COLO829 (cell line): ENCODE measurements at places on chromosomes 7 and 10.
A peak's percentile ranks its signal among the peaks of the same experiment; 100 is the strongest.

DNA sequence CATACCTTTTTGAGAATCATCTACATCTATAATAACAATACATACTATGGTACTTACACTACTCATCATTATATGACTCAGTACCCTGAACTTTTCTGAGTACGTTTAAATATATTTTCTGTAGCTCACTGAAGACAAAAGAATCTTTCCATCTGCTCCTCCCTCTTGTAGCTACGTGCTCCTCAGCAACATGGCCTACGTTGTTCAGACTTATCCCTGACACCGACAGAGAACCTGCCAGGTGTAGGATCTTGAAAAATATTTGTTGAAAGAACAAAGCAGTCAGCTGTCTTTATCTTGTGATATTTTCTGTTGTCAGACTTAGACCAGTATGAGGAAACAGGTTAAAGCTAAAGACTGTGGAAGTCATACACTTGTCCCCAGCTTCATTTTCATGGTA is 356.0 kb upstream of the MYO3A start:
- DNase-seq, result no peak

DNA sequence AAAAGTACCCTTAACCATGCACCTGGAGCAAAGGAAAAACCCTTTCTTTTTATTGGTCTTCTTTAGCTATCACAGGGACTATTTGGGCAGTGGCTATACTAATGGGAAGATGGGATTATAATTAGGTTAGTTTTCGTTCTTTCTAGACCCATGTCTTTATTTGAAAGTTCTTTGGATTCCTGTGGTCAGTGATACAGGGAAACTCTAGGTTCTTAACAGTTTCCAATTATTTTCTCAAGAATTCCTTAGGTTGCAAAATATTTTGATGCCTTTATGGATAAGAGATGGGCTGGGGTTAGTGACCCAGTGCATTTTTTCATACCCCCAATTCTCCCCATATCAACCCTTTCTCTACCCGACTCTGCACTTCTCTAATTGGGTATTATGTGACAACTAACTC is 49.0 kb downstream of the ADD3 start:
- DNase-seq, result no peak

DNA sequence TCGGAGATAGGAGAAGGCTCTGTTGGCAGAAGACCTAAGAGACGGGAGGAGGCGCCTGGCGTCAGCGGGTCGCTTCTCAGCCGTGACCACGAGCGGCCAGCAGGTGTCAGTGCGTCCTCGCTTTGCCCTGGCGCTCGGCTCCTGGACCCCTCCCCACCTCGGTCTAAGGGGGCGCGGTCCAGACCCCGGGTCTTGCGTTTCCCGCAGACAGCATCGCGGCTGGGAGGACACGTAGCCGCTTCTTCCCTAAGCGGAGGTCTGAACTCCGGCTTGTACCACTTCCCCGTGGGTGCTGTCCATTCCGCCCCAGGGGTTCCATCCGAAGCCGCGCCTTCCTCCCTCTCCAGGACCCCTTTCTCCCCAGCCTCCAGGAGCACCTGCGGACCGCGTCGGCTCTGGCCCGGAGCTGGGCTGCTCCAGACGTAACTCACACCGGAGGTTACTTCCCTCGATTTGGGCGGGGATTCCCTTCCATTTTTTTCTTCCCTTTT is 593 bp upstream of the ADRA2A start:
- DNase-seq, result peak; percentile 40

- no peak for DNase-seq
Measured at GRCh38 chr7:15828881-15829280, 142.4 kb upstream of the MEOX2 start.

GRCh38 chr10:100653957-100654781 is 91.2 kb upstream of the PAX2 start:
- no peak for DNase-seq

- no peak for DNase-seq
Measured at GRCh38 chr7:19991936-19992335, 218.5 kb upstream of the TMEM196 start.

- no peak for DNase-seq
Measured at GRCh38 chr10:91896212-91896756, 13.0 kb downstream of the FGFBP3 start.

DNA sequence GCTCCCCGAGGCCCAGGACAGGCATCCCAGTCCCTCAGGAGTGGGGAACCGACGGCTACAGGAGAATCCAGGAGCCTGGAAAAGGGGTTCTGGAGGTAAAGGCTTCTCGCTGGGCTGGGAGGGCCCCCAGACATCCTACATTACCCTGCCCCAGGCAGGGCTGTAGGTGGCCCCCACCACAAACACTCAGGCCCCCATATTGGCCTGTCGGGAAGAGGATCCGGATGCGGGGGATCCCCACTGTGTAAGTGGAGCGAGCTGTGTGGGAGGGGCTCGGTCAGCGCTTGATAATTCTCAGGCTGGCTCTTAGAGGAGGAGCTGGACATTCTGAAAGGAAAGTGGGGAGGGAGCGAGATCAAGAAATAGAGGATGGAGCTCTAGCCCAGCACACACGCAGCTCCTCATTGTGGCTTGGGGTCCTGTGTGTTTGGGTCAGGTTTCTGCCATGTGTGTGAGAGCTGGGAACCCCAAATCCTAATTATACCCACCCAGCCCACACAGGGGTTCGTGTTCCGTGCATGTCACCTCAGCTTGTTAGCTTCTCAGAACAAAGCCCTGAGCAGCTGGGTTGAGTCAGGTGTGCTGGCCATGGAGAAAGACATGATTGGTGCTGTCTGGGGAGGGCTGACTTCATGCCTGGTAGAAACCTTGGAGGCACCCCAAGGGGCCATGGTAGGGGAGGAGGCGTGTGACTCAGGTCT is 49.4 kb downstream of the ZNF467 start:
- no peak for DNase-seq

- DNase-seq, result peak; percentile 38
Measured at GRCh38 chr7:140342727-140343514, 55.4 kb downstream of the SLC37A3 start.

DNA sequence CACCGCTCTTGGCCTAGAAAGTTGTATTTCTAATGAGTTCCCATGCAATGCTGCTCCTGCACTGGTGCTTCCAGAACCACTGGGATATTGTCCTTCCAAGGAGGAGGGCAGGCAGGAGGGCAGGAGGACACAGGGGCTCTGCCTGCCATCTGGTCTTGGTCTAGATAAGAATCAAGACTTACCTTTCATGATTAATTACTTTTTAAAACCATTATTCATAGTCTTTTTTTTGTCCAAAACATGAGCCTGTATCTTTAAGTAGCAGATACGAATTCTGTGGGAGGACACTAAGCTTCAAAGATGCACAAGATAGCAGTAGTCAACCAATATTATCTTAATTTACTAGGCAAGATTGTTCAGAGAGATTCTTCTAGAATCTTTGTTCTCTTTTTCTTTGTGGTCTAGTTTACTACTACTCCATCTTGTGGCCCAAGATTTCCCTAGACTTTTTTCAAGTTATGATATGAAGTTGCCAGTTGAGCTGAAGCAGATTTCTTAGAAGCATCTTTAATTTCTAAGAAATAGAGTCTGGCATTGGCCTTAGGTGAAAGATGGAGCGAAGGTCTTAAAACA is 57.6 kb downstream of the RBM33 start:
- DNase-seq, result no peak

- no peak for DNase-seq
Measured at GRCh38 chr7:132901241-132901640, 180.6 kb downstream of the CHCHD3 start.

DNA sequence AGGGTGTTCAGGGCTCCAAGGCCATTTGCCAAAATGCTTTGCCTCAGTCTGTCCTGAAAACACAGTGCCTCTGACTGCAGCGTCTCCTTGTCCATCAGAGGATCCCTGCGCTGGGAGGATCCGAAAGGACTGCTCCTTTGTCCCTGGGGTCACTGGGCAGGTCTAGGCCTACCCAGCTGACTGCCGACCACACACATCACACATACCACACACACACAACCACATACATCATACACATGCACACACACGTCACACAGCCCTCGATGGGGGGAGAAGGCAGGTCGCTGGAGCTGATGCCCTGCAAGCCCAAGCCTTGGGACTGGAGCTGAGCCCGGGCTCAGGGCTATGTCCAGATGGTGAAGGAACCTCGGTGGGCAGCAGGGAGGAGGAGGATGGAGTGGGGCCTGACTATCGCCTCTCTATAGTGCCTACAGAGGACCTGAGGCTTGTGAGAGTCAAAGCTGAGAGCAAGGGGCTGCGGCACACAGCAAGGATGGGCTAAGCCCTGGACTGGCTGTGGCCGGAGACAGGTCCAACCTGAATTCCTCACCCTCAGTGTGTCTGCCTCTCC is 29.1 kb downstream of the GPRIN2 start:
- no peak for DNase-seq

GRCh38 chr10:102814453-102814871 is 22.8 kb downstream of the CYP17A1 start:
- no peak for DNase-seq

DNA sequence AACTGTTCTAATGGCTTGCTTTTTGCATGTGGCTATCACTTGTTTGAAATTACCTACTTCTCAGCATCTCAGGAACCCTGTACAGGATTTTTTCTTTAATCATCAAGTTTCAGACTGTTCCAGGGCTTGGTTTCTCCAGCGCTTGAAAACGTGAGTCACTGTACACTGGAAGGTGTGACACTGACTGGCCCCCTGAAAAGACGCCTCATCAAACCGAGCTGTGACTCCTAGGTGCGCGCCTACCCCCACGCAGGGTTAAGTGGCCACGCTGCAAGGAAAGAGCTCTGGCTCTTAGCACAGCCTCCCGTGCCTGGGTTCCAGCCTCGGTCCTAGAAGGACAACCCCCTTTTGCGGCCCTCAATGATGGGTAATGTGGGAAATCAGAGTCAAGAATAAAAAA is 81.0 kb downstream of the EBF3 start:
- no peak for DNase-seq

GRCh38 chr10:69088471-69088769 is 517 bp downstream of the SRGN start:
- DNase-seq, result no peak

DNA sequence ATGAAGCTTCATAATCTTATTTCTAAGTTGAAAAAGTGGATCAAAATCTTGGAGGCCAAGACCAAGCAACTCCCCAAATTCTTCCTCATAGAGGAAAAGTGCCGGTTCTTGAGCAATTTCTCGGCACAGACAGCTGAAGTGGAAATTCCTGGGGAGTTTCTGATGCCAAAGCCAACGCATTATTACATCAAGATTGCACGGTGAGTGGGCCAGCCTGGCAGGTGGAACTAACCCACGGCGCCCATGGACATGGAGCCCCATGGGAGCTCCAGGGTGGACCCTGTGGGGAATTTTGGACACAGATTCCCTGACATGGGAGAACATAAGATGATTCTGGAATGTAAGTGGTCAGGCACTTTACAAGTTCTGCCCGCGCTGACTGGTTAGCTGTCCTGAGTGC is 125.9 kb downstream of the TRRAP start:
- no peak for DNase-seq

GRCh38 chr10:60853637-60854036 is 75.4 kb downstream of the CDK1 start:
- no peak for DNase-seq

DNA sequence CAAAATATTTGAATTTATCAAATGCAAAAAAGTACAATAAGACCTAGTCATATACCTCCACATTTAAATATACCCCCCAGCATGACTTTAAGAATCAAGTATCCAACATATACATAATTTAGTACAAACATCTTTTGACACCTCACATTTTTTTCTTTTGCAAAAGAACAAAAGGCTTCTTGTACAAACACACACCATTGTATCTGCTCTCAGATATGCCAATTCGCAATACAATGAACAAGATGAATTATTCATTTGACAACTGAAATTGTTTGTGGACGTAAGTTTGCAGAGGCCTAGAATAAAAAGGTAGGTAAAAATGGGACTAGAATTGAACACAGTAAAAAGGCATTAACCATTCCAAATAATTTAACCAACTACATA is 154.4 kb downstream of the CACNA2D1 start:
- no peak for DNase-seq

GRCh38 chr10:96280859-96281258 is 9.5 kb upstream of the BLNK start:
- no peak for DNase-seq

DNA sequence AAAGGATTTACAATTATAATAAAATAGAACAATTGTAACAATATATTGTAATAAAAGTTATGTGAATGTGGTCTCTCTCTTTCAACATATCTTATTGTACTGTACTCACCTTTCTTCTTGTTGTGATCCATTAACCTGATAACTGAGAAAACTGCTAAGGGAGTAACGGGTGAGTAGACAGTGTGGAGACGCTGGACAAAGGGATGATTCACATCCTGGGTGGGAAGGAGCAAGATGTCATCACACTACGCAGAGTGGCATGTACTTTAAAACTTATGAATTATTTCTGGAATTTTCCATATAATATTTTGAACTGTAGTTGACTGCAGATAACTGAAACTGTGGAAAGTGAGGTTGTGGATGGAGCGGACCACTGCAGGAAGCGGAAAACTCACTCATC is 91.2 kb upstream of the PLPP4 start:
- no peak for DNase-seq

GRCh38 chr7:127862525-127862924 is 168.7 kb downstream of the LRRC4 start:
- DNase-seq, result no peak

DNA sequence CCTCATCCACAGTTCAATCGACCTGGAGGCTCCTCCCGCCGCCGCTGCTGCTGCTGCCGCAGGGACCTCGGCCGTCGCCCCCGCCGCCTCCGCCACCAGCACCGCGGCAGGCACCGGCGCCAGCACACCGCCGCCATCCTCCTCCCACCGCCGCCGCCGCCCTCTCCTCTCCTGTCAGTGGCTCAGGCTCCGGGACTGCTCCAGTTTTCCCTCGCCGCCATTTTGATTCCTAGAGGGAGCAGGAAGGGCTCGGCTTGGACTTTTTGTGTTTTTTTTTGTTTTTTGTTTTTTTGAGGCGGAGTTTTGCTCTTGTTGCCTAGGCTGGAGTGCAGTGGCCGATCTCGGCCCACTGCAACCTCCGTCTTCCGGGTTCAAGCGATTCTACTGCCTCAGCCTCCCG is 3.0 kb upstream of the MCM10 start:
- no peak for DNase-seq

GRCh38 chr7:119660080-119660479 is 612.9 kb upstream of the KCND2 start:
- DNase-seq, result no peak

DNA sequence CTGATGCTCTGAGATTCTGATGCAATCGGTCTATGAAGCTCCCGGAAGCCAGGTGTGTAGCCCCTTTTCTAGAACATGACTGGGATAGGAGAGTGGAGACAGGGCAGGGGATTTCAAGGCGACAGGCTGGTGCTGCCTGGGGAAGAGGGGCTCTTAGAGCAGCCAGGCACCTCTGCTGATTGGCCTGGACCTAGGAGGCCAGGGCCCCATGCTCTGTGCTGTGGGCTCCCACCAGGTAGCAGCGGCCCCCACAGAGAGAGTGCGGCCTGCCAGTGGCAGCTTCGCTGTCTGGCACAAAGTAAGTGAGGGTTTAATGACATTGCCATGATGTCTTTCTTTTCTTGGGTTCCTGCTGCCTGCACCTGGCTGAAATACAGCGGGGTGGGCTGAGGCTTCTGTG is 99.4 kb upstream of the PODXL start:
- no peak for DNase-seq

DNA sequence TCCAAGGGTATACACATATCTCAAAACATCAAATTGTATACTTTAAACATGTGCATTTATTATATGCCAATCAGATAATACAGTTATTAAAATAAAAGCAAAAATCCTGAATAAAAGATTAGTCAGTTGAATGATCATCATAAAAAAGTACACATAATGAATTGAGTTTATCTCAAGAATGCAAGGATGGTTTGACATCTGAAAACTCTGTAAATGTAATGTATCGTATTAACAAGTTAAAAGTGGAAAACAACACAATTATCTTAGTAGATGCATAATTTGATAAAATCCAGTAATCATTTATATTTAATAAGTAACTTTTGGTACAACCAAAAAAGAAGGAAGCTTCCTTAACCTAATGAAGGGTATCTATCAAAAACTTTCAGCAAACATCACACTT is 86.6 kb downstream of the COL28A1 start:
- DNase-seq, result no peak
